ENCODE measurements at places on chromosomes 16 and 17. TPM values are rescaled to one million over a fixed set of nuclear protein-coding genes. Genes with fewer than 3 reads are reported as not detected.

SMIM36 gene
- total RNA-seq = not detected

SPAG9 gene
- total RNA-seq = 69.3 TPM

IGSF6 gene
- total RNA-seq = 1.3 TPM

RNF43 gene
- 2.5 TPM for total RNA-seq

DNA sequence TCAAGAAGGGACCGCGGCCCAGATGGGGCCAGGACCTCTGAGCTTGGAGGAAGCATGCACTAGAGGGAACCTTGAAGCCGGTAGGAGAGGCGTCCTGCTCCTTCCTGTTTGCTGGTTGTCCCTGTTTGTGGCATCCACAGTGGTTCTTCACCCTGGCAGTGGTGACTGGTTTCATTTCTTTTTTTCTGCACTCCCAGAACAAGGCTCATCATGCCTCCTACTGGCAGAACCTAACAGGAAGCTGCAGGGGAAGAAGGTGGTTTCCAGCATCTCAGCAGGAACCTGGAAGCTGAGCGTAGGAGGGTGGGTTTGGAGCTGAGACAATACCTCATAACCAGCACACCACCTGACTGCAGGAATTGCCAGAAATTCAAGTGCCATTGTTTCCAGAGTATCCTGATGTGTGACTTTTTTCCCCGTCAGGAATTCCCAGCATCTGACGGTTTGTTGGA is 5.8 kb downstream of the TMEM231 start:
- DNase-seq = peak; percentile 74

DNA sequence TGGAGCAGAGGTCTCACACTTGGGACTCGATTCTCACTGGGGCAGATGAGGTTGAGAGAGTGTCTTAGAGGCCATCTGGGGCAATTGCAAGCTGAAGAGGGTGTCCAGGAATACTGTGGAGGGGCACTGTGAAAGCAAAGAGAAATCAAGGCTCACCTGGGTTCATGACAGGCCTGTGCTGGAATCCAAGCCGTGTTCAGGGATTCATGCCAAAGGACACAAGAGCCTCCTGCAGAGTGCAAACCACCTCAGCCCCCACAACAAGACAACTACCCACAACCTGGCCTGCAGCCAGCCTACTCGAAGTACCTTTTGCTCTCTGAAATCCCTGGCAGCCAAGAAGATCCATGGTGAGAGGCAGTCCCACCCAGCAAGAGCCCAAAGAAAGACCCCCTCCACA is 2334.2 kb downstream of the TP53TG3F start:
- DNase-seq = no peak

Data from B cell (primary cell).